ENCODE measurements at places on chromosomes 6 and 20.

GRCh38 chr6:85360794-85361642 lies 88.9 kb upstream of the NT5E start:
- DNase-seq = no peak

- DNase-seq = no peak
Observed at GRCh38 chr6:111555036-111555435, 50.6 kb downstream of the TRAF3IP2 start.

DNA sequence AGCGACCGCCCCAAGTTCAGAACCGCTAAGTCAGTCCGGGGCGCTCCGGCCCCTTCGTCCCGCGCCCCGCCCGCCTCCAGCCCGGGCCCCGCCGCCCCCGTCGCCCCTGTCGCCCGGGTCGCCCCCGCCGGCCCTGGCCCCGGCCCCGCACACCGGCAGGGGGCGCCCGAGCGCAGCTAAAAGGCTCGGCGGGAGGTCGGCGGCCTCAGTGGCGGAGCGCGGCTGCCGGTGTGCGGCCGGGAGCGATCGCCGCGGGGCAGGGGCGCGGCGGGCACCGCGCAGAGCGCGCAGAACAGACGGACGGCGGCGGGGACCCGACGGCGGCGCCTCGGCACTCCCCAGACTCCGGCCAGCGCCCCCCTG lies at the start of gene FNDC1:
FNDC1 (plus strand) TSS at position 208 of the 363 bp plus-strand sequence. CDS start 197 bp downstream, outside the sequence.
- DNase-seq = peak; percentile 74

- DNase-seq = no peak
Observed at GRCh38 chr6:28867086-28867409, 56.7 kb downstream of the TRIM27 start.

- no peak for DNase-seq
Observed at GRCh38 chr6:10621213-10621612, 73.2 kb downstream of the C6orf52 start.

Data from femur (tissue), 1 donor.